ENCODE measurements at places on chromosomes 3 and 15.

DNA sequence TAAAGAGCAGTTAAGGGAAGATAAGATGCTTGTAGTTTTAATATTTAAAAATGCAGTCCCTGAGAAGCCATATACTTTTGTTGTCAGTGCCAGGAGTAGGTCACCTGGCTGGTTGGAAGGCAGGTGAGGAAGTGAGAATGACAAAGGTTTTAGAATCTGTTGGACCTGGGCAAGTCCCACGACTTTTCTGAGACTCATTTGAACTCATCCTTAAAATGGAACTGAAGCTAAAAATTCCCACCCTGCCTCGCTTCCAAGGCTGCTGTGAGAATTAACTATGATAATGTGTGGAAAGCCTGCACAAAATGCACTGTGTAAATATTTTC lies 77.1 kb downstream of the IQSEC1 start:
- no peak for DNase-seq

DNA sequence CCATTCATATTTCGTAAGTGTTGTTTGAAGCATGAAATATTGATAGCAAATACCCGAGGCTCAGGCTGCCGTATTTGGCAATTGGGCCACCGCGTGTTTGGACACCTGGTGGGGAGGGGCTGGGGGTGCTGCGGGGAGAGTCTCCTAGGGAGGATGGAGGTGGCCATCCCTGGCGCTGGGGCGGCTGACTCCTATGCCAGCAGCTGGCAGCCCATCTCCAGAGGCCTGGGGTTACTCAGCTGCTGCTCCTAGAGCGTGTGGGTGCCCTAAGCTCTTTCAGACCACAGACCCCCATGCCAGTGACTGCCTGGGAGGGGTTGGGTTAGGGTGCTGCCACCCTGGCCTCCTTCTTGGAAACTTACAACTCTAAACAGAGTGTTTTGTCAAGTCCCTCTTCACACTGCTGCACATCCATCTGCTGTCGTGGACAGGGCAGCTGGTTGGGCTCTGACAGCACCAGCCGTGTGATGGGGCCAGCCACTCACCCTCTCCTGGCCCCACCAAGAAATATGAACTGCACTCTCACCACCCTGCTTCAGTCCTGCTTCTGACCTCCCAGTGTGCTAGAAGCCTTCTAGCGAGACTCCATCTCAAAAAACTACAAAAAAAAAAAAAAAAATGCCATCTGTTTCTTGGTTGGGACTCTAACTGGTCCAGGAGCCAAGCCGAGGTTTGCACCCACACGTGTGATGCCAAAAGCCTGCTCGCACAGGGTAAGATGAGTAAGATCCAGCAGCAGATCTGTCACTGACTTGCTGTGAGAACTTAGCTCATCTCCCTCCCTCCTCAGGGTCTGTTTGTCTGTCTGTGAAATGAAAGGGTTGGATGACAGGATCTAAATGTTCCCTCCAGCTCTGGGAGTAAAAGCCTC lies 156.2 kb downstream of the MEGF11 start:
- no peak for DNase-seq

DNA sequence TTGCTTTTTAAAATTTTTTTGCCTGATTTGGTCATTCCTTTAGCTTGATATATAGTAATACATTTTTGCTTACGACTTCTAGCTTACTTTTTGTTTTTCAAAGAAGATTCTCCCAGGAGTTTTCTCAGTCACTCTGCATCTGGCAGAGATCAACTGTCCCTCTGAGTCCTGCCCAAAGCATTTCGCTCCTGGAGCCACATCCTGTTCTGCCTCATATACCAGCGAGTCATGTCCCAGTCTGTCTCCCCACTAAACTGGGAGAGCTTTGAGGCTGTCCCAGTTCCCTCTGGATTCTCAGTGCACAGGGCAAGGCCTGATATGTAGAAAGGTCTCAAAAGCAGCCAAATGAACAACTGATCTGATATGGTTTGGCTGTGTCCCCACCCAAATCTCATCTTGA lies 326.3 kb downstream of the ARRDC4 start:
- no peak for DNase-seq

DNA sequence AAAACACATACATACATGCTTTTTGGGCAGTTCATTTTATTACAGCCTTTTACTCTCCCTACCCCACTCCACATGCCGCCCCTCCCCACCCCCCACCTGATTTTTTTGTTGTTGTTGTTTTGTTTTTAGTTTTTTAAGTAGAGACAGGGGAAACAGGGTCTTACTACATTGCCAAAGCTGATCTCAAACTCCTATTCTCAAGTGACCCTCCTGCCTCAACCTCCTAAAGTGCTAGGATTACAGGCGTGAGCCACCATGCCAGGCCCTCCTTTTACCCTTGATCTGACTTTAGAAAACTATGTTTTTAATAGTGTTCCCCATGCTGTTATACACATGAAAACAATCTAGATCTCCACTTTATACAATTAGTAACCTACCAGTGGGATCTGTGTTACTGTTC lies 14.8 kb downstream of the PDE12 start:
- no peak for DNase-seq

GRCh38 chr3:170690661-170690981 lies 104.7 kb upstream of the SLC7A14 start:
- DNase-seq, result no peak

- peak; percentile 36 for DNase-seq
Measured at GRCh38 chr15:57861034-57861638, 154.6 kb downstream of the POLR2M start.

GRCh38 chr3:64039332-64039731 lies 16.0 kb upstream of the PSMD6 start:
- no peak for DNase-seq

DNA sequence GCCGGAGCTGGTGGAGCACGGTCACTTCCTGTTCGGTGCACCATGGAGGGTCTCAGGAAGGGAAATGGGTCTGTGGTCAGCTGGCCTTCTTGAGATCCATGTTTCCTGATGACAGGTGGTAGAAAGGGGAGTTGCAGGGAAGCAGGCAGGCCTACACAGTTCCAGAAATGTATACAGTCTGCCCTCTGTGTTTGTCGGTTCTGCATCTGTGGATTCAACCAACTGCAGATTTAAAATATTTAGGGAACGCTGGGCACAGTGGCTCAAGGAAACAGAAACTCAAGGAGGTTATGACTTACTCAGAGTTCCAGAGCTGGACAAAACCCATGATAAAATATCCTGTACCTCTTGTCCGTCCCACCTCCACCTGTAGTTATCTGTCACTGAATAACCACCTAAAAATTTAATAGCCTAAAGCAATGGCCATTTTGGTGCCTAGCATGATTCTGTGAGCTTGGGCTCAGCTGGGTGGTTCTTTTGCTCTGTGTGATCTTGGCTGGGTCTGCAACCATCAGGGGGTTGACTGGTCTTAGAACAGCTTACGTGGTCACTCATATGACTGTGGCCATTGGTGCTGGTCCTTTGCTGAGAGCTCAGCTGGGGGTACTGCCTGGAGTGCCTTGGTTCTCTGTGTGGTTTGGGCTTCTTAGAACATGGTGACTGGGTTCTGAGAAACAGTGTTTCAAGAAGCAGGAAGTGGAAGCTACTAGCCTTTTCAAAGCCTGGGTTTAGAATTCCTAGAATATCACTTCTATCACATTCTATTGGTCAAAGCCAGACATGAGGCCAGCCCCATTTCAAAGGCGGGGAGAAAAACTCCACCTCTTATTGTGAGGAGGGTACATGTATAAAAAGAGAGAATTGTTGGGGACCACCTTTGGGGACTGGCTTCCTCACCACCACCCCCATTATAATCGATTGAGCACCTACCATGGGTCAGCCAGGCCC lies 239.7 kb upstream of the BHLHE40 start:
- no peak for DNase-seq

- DNase-seq, result no peak
Measured at GRCh38 chr3:114764056-114764492, 383.0 kb downstream of the ZBTB20 start.

DNA sequence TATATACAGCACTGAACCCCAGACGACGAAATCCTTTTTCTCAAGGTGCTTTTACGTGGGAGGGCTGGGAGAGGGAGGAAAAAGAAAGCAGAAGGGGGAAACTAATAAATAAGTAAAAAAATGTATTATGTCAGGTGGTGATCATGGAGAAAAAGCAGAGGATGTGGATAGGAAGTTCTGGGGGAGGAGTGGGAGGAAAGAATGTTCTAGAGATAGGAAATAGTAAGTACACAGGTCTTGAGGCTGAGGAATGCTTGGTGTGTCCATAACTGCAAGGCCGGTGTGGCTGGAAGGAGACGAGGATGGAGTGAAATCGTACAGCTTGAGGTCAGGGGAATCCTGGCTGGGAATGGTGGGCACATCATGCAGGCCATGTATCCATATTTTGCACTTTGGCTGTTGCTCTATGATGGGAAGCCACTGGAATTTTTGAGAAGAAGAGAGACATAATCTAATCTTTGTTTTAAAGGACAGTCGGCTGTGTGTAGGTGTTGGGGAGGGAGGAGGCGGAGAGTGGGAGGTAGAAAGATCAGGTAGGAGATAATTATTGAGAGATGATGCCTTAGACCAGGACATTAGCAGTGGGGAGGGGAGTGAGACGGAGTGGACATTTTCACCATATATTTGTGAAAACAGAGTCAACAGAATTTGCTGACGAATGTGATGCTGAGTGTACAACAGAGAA lies 1.8 kb upstream of the UBE2E2 start:
- DNase-seq, result no peak

- DNase-seq, result no peak
Measured at GRCh38 chr3:11570789-11571495, 72.8 kb downstream of the VGLL4 start.

DNA sequence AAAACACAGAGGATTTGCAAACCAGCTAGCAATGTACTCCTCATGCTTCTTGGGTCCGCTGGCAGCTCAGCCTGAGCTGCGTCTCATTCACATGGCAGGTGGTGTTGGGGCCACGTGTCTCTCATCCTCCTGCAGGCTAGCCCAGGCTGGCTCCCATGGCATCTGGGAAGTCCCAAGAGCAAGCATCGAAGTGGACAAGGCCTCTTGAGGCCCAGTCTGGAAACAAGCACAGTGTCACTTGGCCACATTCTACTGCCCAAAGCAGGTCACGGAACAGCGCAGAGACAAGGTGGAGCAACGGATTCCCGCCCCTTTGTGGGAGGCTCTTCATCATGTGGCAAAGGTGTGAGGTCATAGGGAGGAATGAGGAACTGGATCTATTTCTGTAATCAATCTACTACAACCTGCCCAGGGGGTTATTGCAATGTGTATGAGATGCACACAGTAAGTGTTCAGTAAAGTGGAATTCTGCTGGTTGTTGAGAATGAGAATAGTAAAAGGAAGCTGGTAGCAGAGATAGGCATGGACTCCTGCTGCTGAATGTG lies 128.3 kb downstream of the TPRA1 start:
- DNase-seq, result no peak

DNA sequence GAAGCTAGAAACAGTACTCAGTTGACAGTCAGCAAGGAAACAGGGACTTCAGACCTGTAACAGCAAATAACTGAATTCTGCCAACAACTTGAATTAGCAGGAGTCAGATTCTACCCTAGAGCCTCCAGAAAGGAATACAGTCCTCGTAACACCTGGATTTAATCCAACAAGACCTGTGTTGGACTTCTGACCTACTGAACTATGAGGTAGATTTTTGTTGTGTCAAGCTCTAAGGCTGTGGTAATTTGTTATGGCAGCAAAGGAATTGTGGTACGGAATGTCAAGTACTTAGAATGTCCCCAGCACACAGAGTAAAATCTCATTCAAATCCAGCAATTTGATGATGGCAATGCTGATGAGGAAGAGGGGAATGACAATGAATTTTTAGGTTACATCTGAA lies 234.1 kb downstream of the LRRN1 start:
- no peak for DNase-seq

DNA sequence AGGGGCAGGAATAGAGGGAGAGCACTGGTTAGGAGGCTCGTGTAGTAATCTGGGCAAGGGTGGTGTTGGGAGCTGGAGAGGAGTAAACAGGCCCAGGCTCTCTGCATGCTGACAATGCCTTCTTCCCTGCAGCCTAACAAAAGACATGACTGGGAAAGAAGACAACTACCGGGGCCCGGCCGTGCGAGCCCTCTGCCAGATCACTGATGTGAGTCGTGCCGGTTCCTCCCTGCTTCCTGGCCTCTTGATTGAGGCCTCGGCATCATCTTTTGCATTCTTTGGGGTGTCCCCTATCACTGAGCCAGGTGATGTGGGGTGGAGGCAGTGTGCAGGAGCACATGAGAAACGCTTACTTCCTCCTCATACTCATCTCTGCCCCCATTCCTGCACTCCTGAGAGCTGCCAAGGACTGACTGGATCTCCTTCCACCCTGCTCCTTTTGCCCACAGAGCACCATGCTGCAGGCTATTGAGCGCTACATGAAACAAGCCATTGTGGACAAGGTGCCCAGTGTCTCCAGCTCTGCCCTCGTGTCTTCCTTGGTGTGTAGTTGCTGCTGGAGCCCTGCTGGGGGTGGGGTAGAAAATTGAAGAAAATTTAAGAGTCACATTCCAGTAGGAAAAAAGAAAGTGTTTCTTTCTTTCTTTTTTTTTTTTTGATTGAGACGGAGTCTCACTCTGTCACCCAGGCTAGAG lies 5.3 kb downstream of the COPG1 start:
- DNase-seq, result no peak

- DNase-seq, result peak; percentile 84
Measured at GRCh38 chr15:85592148-85592547, 202.6 kb downstream of the KLHL25 start.
